ENCODE measurements at places on chromosomes 11 and 22.

GRCh38 chr22:29801153-29801552 is 34.0 kb downstream of the UQCR10 start:
- DNase-seq, result no peak

DNA sequence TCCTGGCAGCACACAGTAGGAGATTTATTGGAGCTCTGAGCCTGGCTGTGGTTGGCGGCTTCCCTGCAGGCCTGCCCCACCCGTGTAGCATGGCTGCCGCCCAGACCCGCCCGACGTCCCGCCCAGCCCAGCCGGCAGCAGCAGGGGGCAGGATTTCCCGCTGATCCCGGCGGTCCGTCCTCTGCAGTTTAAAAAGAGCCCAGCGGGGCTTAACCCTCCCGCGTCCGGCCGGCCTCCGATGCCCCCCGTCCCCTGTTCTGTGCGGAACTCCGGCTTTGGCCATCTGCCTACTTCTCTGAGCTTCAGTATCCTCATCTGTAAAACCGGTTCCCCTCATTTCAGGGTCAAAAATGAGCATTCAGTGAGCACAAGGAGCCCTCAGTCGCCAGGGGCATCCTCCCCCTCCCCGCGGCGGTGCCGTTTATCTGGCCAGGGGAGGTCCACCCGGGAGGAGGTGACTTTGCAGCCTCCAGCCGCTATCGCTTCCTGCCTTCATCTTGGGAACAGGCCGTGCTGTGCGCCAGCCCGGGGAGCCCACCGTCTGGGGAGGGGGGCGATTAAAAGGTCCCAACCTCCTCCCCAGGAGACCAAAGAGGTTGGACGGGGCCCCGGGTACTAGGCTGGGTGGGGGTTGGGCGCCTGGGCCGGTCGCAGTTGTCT is at the start of gene GAS2L1:
Gene GAS2L1, plus strand, starts transcription at position 476 of the 660 bp plus-strand sequence. CDS start 1,456 bp downstream, outside the sequence.
- DNase-seq, result peak; percentile 39

- DNase-seq, result no peak
Measured at GRCh38 chr11:17395554-17395961, 7.1 kb upstream of the KCNJ11 start.

- DNase-seq, result no peak
Measured at GRCh38 chr11:75035256-75035655, 46.5 kb downstream of the NEU3 start.

GRCh38 chr11:132330515-132330914 is 960.1 kb downstream of the NTM start:
- DNase-seq, result no peak

- no peak for DNase-seq
Measured at GRCh38 chr11:70099578-70100279, 21.6 kb downstream of the ANO1 start.

GRCh38 chr22:39256186-39256552 is 11.4 kb upstream of the PDGFB start:
- no peak for DNase-seq

GRCh38 chr11:37105427-37105826 is 507.4 kb upstream of the RAG2 start:
- DNase-seq, result no peak

GRCh38 chr11:65424205-65425104 is 1.9 kb downstream of the NEAT1 start:
- DNase-seq, result peak; percentile 62

DNA sequence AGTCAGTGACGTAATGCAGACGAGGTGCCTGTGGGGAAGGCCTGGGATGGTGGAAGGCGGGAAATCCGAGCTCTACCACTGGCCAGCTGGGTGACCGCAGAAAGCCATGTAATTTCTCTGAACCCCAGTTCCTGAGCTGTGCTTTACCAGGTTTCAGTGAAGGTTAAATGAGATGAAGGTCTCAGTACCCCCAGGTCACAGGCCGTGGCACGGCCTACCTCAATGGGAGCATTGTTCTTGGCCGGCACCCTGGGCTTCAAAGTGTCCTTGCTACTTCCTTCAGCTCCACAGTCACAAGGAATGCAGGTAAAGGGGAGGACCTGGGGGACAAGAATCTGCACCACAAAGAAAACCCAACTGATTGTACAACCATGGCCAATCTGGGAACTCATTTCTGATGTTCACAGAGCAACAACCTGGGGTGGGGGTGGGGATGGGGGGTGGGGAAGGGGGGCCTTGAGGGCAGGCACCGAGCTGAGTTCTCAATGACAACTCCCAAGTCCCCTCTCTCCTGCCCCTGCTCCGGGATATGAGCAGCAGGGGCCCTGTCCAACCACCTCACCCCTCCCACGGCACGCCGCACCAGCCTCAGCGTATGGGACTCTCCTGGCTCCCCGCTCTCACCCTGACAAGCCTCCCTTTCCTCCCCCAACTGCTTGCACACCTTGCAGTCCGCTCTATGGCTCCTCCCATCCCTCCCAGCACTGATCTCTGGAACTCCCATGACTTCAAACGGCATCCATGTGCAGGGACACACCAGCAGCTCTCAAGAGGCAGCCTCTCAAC is 59.1 kb upstream of the ARFGAP3 start:
- no peak for DNase-seq

GRCh38 chr11:46489656-46490560 is 98.3 kb upstream of the CHRM4 start:
- peak; percentile 49 for DNase-seq

- no peak for DNase-seq
Measured at GRCh38 chr11:57222239-57222638, 14.8 kb downstream of the APLNR start.

- DNase-seq, result no peak
Measured at GRCh38 chr11:129320494-129320893, 55.2 kb upstream of the BARX2 start.

- no peak for DNase-seq
Measured at GRCh38 chr11:19812710-19813109, 100.1 kb downstream of the NAV2 start.

DNA sequence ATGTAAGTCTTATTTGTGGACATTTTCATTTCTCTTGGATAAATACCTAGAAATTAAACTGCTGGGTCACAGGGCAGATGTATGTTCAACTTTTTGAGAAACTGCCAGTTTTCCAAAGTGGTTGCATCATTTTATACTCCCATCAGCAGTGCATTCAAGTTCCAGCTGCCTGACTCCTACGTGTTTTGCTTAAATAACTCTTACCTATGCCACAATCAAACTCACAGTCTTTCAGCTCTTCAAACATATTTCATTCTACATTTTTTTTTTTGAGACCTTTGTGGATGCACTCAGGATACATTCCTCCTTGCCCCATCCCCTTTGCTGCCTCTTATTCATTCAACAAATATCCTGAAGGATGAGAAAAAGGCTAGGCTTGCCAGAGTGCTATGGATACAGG is 9.2 kb downstream of the TCF20 start:
- DNase-seq, result no peak

All from CD4-positive, alpha-beta T cell treated with Interleukin-17A for 1 hour (primary cell).